ENCODE measurements at places on chromosomes 7 and 10.

GRCh38 chr7:81094952-81095351, 176.1 kb upstream of the SEMA3C start:
- no peak for DNase-seq

- DNase-seq = no peak
Observed at GRCh38 chr7:57181281-57181680, 49.0 kb upstream of the ZNF479 start.

DNA sequence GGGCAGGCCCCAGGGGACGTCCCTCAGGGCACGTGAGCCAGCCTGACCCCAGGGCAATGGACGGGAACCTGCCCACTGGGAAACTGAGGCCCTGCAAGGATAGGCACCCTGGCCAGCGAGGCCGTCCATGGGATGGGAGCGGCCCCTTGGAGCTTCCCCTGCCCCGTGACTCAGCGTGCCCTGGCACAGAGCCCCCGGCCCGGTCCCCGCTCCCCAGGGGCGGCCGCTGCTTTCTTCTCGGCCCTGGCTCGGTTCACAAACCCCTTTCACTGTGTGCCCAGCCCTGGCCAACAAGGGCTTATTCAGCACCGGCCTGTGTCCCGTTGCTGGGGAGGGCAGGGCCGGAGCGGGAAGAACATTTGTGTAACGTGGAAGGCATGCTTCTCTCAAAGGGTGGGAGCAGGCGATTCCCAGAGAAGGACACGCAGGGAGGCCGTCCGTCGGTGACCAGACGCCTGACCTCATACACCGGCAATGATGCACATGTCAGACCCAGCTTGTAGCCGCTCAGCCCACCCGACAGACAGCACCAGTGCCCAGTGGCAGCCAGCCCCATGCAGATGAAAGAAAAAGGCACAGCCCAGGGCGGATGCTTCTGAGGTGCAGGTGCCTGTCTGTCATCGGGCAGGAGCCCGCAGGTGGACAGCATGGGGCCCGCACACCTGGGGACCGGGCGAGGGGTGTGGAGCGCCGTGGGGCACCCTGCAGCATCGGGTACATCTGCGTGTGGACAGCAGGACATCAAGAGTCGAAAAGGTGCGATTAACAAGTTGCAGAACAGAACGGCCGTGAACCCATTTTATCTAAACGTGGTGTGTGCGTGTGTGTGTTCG, 94.5 kb downstream of the PDGFA start:
- DNase-seq = no peak

- DNase-seq = no peak
Observed at GRCh38 chr10:6741541-6741941, 161.5 kb upstream of the PRKCQ start.

- DNase-seq = no peak
Observed at GRCh38 chr10:20714979-20715378, 182.1 kb downstream of the NEBL start.

DNA sequence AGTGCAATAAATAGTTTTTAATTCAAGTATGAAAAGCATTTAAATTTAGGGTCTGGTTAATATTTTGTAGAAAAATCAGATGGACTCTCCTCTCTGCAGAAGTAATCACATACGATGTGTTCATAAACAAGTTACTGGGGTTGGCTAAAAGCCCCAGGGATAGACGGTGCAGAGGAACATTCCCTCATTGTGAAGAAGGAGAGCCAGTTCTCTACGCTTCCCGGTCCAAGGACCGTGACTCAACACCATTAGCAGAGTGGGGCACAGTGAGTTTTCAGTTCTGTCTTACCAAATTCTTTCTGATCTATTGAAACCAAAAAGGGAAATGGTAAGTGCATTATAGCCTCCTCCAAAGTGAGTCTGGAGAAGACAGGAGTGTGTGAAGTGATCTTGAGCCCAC, 327.8 kb downstream of the WDR37 start:
- DNase-seq = no peak

GRCh38 chr10:65900271-65900670, 1025.6 kb upstream of the LRRTM3 start:
- DNase-seq = no peak

DNA sequence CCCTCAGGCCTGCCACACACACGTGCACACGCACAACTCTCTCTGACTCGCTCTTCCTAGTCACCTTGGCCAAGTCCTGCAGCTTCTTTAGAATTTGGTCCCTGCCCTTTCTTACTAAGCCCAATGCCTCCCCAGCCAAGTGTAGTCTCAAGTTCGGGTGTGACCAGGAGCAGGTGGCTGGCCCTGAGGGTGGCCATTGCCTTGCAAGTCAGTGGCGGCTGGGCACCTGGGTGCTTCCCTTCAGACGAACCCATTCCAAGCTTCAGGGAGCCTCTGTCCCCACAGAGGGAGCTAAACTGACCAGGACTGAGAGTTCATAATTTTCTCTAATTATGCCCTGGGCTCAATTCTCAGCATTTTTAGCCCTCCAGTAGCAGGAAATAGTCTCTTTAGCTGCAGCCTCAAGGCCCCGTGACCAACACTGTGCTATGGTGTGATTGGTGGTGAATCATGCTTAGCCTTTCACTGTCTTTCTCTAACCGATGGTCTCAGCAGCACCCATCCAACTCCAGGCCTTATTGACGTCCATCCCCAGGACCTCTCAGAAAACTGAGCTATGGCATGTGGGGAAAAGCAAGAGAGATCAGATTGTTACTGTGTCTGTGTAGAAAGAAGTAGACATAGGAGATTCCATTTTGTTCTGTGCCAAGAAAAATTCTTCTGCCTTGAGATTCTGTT, 34.7 kb upstream of the FXYD4 start:
- DNase-seq = no peak

DNA sequence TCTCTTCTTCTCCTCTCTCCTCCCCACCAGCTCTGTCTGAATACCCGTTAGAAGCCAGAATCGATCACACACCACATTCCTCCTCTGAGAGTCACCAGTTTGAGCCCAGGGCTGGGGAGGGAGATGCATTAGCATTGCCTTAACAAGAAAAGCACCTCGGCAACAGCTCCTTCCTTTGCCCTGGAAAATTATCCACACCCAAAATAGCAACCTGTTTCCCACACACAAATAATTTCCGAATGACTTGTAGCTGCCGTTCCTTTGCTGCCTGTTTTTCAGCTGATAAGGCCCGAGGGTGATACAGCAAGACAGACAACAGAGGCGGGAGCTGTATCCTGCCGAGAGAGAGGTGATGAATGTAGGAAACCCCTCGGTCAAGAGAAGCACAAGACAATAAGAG, 91.3 kb downstream of the CPXM2 start:
- DNase-seq = peak; percentile 10

GRCh38 chr7:146961617-146962016, 845.0 kb downstream of the CNTNAP2 start:
- no peak for DNase-seq

GRCh38 chr7:50721661-50722259, 60.9 kb downstream of the GRB10 start:
- DNase-seq = peak; percentile 45

- DNase-seq = no peak
Observed at GRCh38 chr7:81138870-81139269, 220.0 kb upstream of the SEMA3C start.

- DNase-seq = no peak
Observed at GRCh38 chr10:13997650-13998049, 333.1 kb downstream of the FRMD4A start.

DNA sequence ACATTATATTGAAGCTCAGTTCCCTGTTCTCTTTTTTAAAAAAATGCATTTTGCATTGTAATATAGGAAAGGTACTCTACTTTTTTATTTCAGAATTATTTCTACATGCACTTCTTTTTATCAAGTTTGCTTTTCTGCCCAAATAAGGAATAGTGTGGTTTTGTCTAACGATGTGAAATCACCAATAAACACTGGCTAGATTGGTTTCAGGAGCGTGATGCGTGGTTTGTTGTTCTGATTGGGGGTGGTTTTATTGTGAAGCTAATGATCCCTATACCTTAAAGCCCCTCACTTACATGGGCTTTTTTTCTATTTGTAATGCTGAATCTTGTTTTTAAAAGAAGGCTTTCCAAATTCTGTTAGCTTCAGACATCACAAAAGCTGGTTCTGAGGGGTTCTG, 17.6 kb downstream of the ENTPD7 start:
- DNase-seq = no peak

DNA sequence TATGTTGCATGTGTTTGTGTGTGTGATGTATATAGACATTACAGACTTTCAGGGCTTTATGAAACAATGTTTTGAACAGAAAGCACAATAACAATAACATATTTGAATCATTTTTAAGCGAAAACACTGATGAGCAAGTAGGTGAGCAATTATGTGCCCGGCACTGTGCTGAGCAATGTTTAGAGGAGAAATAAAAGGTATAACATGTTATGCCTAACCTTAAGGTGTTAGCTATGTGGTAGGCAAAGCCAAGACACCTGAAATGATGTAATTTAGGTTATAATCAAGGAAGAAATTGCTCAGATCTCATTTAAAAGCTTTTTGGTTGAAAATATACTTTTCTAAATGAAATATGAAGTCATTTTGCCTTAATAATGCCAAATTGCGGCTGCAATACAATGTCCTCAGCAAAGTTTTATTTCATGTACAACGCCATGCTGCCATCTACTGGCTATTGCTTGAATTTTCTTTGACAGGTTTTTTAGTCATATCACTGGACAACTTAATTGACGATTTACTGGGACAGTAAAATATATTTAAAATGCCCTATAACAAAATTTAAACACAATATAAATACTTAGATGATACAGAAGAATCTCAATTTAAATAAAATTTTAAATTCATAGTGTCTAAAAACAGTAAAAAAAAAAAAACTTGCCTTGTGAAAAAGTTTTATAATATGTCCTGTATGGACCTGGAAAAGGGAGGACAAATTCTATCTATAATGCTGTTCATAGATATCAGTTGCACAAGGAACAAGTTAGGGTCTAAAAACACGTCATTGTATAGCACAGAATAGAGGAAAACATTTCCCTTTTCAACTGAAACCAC, 131.1 kb upstream of the CDK1 start:
- DNase-seq = no peak

GRCh38 chr7:150314639-150315239, 8.4 kb upstream of the LRRC61 start:
- DNase-seq = no peak

DNA sequence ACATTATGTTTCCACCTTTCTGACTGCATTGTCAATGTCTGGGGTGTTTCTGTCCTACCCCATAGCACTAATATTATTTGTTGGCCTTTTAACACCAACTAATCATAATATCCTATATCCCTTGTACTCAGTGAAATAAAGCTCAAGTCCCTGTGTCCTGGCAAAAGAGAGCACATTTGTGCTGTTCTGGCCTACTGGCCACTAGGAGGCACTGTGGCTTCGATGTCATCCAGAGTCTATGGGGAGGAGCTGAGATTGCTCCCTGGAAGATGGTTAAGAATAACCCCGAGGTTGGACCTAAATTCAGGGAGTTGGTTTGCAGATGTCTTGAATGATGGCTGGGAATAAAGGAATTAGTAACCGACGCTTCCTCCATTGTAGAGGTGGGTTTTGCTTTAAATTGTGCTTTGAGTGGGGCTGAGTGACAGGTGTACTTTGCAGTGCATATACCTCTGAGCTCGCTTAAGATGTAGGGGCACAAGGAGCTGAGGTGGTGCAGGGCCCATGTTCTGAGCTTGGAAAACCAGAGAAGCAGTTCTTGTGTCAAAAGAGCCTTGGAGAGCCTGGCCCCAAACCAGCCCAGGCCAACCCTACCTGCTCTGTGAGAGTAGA, 191.2 kb upstream of the PRSS1 start:
- DNase-seq = no peak

- DNase-seq = no peak
Observed at GRCh38 chr10:119166564-119166963, 1.1 kb upstream of the SFXN4 start.

GRCh38 chr7:31125171-31125570, 73.1 kb downstream of the ADCYAP1R1 start:
- no peak for DNase-seq

DNA sequence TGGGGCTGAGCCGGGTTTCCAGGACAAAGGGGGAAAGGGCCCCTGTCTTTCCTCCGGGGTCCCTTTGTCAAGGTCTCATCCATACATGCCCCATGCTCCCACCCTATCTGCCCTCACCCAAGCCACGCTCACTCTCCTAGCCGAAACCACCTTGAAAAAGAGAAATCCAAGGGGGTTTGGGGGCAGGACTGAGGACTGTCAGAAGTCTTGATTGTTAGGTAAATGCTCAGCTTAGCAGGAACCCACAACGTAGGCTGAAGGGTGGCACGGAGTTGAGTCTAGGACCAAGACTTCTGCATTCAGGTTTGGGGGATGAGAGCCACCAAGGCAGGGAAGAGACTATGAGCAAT, 719 bp upstream of the PGAM2 start:
- no peak for DNase-seq

GRCh38 chr7:43201912-43202311, 89.5 kb downstream of the HECW1 start:
- no peak for DNase-seq

GRCh38 chr7:66553001-66553400, 75.7 kb upstream of the KCTD7 start:
- no peak for DNase-seq

- no peak for DNase-seq
Observed at GRCh38 chr10:116973946-116974455, 31.0 kb downstream of the SHTN1 start.

DNA sequence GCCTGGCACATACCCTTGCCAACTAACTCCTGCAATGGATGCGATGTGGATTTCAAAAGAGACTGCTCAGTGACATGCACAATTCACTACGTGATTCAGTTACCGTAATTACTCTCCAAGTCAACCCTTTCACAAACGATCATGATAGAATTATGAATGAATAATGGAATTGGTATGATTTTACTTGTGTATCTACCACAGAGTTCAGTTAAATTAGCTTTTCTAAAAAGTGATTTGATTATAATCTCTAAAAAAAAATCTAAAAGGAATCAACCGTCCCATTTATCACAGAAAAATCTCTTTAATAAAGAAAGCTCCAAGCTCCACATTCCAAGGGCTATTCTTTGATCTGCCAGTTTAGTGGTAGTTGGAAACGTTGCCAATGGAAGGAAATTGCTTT, 30.4 kb upstream of the RSU1 start:
- no peak for DNase-seq

- no peak for DNase-seq
Observed at GRCh38 chr7:94133460-94133859, 129.3 kb upstream of the BET1 start.

- no peak for DNase-seq
Observed at GRCh38 chr7:31788883-31789680, 102.1 kb downstream of the PPP1R17 start.
